Activated naive CD8-positive, alpha-beta T cell treated with anti-CD3 and anti-CD28 coated beads for 36 hours (primary cell): ENCODE measurements at places on chromosomes 2 and 18. TPM values are rescaled to one million over a fixed set of nuclear protein-coding genes. Genes with fewer than 3 reads are reported as not detected.

Gene SCYGR4
- total RNA-seq, result not detected

Gene CD207
- not detected for total RNA-seq

Gene SPEG
- 1.6 TPM for total RNA-seq

Gene B3GNT7
- total RNA-seq, result 0.14 TPM

Gene CIB4
- not detected for total RNA-seq
